ENCODE measurements at places on chromosomes 1 and 21.

DNA sequence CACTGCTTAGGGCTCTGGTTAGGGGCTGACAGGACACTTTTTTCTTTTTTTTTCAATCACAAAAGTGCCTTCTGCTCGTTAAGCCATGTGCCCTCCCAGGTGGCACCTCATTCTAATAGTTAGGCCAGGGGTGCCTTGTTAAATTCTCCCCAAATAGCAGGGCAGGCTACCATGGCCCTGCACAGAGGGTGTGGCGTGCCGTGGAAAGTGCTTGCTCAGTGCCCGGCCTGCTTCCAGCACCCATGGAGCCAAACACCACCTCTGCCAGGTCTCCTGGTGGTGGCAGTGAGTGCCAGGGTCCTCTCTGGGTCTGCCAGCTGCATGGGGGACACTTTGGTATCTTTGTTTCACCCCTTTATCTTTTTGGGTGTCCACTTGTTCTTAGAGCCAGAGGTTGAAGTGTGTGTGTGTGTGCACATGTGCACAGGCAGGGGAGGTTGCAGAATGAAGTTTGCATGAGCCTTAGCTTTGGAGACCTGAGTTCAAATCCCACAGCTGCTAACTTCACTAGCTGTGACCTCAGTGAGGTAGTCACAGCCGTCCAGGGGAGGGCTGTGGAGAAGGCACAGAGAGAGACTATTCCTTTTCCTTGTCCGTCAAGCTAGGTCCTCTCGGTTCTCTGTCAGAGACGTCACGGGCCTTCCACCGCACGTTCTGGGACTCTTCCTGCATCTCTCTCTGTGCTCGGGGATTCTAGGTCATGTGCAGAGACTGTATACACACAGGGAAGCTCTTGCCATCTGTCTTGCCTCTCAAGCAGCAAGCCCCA, 39.9 kb upstream of the CSF3R start:
- no peak for DNase-seq

DNA sequence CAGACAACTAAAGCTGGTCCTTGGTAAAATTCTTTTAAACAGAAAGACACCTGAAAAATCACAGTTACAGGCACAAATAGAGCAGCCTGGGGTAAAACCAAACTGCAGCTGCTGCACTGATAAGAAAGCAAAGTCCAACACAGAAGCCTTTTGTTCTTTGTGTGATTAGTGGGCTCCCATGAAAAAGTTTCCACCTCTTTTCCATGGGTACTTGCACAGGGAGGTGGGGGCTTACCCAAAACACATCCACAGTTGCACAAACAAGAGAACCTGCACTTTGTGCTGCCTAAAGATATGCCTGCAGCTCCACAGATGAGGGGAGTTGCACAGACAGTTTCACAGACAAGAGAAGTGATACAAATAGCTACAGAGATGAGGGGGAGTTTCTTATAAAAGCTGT, 106.7 kb upstream of the SLC5A9 start:
- no peak for DNase-seq

DNA sequence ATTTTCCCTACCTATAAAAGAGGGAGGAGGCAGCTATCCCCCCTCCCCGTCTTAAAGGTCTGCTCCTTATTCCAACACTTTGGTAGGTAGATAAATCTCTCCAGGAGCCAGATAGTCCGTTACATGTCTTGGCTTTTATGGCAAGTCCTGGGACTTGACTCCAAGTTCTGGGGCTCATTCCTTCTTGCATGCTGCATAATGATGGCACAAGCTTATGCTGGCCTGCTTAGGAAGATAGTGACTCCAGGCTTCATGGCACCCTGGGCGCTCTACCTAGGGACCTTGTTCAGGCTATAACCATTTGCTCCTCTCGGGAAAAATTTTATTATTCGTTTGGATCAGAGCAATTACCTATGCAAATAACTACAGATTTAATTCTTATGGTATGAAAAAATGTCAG, 3.7 kb downstream of the SLAMF1 start:
- no peak for DNase-seq

GRCh38 chr1:237287876-237288521, 246.0 kb downstream of the RYR2 start:
- no peak for DNase-seq

DNA sequence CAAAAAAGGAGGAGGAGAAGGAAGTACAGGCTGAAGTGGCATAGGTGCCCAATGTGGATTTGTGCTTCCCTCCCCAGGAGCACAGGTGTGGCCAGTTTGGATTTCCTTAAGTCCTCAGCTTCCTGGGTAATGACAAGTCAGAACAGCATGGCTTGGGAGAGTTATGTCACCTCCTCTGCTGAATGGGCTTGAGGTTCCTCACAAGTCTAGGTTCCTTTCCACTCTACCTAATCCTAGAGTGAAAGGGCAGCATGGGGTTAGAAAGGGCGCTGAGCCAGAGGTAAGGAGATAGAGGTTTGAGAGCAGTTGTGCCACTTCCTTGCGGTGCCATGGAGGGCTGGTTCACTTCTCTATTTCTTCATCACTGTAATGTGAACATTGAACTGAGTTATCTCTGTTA, 35.5 kb upstream of the IL20 start:
- DNase-seq, result peak; percentile 28

- no peak for DNase-seq
These were observed 217.9 kb downstream of the FOXD2 start for GRCh38 chr1:47655521-47656300.

- DNase-seq, result peak; percentile 73
These were observed 48.4 kb downstream of the CCN1 start for GRCh38 chr1:85628791-85629531.

- DNase-seq, result no peak
These were observed 34.6 kb upstream of the CD55 start for GRCh38 chr1:207286786-207287468.

DNA sequence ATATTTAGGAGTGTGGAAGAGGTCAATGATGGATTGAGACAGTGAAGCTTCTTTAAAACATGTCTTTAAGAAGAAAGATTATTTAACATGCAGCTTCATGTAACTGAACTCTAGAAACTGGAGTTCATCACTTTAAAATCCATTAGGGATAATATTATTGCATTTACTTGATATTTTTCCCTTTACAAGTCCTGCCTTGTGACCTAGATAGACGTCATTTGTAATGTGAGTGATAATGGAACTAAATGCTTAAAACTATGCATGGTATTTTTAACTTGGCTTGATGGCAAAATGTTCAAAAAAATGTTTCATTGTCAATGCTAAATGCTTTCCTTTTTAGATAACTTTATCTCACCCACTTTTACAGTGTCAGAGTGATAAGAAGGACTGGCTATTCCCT, 723.7 kb downstream of the RWDD3 start:
- DNase-seq, result no peak

DNA sequence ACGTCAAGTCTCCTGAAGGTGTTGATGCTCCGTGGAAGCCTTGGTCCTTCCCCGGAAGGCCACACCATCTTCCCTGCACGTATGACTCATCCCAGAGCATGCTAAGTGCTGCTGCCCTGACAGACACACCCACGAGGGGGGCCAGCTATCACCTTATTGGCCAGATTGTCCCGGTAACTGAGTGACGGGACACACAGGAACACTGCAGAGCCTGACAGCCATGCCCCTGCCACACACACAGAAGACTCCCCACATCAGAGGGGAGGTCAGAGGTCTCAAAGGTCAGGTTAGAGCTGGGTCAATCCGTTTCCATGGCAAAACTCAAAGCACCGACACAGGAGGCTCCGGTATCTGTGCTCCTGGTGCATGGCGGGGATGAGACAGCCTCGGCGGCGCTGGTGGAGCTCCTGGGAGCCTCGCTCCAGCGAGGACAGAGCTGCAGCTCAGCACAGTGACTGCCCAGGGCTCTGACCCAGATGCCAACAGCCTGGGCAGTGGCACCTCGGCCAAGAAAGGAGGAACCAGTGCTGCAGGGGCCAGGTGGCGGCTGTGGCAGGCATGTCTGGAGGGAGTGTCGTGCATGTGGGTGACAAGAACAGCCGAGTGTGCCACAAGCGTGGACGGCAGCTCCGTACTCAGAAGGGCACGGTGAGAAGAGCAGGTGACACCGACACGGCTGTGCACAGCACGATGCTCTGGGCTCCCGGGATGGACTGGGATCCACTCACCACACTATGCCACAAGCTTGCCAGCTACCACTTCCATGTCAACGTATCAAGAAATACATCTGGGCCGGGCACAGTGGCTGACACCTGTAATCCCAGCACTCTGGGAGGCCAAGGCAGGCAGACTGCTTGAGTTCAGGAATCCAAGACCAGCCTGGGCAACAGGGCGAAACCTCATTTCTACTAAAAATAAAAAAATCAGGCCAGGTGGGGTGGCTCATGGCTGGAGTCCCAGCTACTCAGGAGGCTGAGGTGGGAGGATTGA, 14.8 kb upstream of the TMEM240 start:
- DNase-seq, result no peak

DNA sequence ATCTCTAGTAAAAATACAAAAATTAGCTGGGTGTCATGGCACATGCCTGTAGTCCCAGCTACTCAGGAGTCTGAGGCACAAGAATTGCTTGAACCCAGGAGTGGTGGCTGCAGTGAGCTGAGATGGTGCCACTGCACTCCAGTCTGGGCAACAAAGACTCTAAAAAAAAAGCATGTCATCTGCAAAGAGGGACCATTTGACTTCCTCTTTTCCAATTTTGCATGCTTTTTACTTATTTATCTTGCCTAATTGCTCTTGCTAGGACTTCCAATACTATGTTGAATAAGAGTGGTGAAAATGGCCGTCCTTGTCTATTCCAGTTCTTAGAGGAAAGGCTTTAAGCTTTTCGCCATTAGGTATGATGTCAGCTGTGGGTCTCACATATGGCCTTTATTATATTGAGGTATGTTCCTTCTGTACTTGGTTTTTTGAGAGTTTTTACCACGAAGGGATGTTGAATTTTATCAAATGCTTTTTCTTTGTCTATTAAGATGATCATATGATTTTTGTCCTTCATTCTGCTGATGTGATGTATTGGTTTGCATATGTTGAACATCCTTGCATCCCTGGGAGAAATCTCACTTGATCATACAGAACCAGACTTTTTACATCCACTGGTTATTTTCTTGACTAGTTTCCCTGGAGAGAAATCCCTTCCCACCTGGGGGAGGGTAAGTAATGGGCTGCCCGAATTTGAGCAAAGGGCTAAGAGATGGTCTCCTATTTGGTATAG, 17.0 kb upstream of the RAP1GAP start:
- DNase-seq, result peak; percentile 56

- DNase-seq, result peak; percentile 49
These were observed 1.3 kb upstream of the NRIP1 start for GRCh38 chr21:15066123-15066575.

DNA sequence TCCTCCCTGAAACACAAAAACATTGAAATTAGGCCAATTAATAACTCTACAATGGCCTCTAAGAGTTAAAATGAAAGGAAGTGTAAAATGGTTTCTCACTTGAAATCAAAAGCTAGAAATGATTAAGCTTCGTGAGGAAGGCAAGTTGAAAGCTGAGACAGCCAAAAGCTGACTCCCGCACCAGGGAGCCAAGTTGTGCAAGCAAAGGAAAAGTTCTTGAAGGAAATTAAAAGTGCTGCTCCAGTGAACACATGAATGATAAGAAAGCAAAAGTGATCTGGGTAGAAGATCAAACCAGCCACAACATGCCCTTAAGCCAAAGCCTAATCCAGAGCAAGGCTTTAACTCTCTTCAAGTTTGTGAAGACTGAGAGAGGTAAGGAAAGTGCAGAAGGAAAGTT, 22.8 kb downstream of the CYYR1 start:
- no peak for DNase-seq

DNA sequence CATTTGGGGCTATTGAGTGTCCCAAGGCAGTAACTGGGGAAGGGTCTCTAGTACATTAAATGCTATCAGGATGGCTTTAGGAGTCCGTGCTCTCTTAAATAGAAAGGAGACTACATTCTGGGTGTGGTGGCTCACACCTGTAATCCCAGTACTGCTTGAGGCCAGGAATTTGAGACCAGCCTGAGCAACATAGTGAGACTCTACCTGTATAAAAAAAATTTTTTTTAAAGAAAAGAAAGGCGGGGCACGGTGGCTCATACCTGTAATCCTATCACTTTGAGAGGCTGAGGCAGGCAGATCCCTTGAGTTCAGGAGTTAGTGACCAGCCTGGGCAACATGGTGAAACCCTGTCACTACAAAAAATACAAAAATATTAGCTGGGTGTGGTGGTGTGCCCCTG, 21.5 kb downstream of the OSBPL9 start:
- no peak for DNase-seq
